Stimulated activated CD4-positive, alpha-beta T cell treated with anti-CD3 and anti-CD28 coated beads, TNF-alpha, amount 100 ng/mL, for 1 hour (primary cell): ENCODE measurements at places on chromosomes 4 and X.

- no peak for DNase-seq
Measured at GRCh38 chr4:173281406-173282255, 52.5 kb downstream of the HMGB2 start.

DNA sequence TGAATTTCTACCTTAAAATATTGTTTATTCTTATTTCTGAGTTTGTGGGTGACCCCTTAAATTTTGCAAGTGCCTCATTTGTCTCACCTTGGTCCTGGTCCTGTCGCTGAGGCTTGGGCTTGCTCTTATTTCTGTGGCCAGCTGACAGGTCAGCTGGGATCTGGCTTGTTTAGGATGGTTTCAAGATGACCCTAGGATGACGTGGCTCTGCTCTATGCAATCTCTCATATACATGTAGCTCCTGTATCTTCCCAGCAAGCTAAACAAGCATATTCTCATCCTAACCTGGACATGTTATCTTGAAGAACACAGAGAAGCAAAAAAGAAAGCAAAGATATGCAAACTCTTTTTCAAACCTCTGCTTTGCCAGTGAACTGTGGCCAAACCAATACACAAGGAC is 158.4 kb downstream of the BANK1 start:
- no peak for DNase-seq

- no peak for DNase-seq
Measured at GRCh38 chr4:26525136-26525770, 35.0 kb upstream of the CCKAR start.

- DNase-seq, result no peak
Measured at GRCh38 chr4:16075975-16076757, 7.7 kb downstream of the PROM1 start.

- DNase-seq, result no peak
Measured at GRCh38 chr4:27318740-27319139, 458.1 kb downstream of the STIM2 start.

GRCh38 chr4:155388162-155388561 is 11.4 kb upstream of the MAP9 start:
- no peak for DNase-seq

GRCh38 chr4:20882500-20882899 is 182.2 kb downstream of the PACRGL start:
- DNase-seq, result no peak

DNA sequence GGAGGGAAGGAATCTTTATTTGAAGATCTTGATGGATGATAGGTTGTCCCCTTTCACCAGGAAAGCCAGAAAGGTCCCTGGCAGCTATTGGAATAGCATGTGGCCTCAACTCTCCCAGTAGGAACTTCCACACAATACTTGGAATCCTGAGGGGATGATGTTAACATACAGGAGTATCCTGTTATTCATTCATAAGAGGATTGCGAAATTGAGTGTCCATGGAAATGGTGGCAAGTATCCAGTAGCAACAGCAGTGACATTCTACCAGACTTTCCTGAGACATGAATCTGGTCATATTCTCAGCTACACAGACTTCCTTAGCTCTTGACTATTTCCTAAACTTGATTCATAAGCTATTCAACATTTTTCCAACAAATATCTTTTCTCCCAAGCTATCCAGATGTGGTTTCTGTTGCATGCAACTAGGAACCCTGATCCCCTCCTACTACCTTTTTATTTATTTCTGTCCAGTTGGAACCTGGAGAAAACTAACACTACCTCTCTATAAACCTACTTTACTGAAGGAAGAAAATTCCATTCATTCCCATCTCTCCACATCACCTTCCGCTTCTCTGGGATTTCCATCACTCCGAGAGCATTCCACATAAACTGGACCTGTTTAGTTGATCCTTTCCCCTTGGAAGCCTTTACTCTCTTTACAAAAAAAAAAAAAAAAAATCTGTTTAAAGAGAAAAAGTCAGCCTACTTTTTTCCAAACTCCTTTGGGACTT is 101.8 kb downstream of the ANXA5 start:
- no peak for DNase-seq

- DNase-seq, result no peak
Measured at GRCh38 chr4:85474818-85475630, at the start of gene ARHGAP24. TSS of gene ARHGAP24 (plus strand) at chr4:85475150.

DNA sequence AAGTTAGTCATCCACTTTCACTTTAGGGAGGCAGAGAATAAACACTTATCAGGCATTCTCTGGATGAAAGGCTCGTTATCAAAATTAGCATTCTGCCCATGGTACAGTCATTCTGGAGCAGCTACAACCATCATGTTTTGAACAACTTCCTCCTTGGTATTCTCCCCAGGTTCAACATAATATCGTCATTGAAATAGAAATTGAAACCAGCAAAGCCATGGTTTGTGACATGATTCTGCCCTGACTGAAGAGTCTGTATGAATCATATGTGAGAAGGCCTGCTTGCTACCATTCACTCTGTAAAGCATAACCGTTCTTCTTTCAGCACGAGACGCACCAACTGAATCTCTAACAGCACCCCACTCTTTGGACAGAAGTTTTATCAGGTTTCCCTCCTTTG is 127.5 kb upstream of the RADX start:
- DNase-seq, result no peak

DNA sequence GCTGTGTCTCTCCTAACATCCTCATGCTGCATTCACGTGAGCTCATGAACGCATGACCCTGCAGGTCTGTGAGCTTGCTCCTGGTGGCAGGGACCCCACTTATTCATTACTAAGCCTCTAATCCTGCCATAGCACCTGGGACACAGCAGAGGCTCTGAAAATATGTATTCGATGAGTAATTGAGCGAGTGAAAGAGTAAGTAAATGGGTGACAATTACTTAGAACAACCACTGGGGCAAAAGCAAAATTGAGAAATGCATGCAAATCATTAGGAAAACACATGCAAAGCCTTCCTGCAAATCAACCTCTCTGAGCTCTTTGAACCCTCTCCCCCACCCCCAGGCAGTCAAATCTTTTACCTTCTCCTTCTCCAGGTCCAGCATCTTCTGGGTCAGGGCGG is 23.6 kb upstream of the C4orf50 start:
- no peak for DNase-seq
